ENCODE measurements at places on chromosomes 12 and 14. TPM values are rescaled to one million over a fixed set of nuclear protein-coding genes. Genes with fewer than 3 reads are reported as not detected.

INHBC gene
- not detected for total RNA-seq

CD163L1 gene
- 0.33 TPM for total RNA-seq

CLECL1 gene
- total RNA-seq: not detected

JKAMP gene
- total RNA-seq: 64.8 TPM

CMA1 gene
- 0.66 TPM for total RNA-seq

FAM222A gene
- 0.32 TPM for total RNA-seq

STAC3 gene
- 1.6 TPM for total RNA-seq

NPFF gene
- total RNA-seq: 0.98 TPM

OR4E2 gene
- total RNA-seq: not detected

NUDT4 gene
- 72.4 TPM for total RNA-seq

SLC7A8 gene
- total RNA-seq: 46.8 TPM

SLC10A1 gene
- total RNA-seq: not detected

ZNF10 gene
- total RNA-seq: 13.4 TPM

MMP19 gene
- 47.9 TPM for total RNA-seq

NR4A1 gene
- total RNA-seq: 66.2 TPM

RDH12 gene
- total RNA-seq: not detected

PAH gene
- not detected for total RNA-seq

KRT71 gene
- 0.16 TPM for total RNA-seq

LRP10 gene
- total RNA-seq: 97.5 TPM

PLD4 gene
- total RNA-seq: 4.0 TPM

DHRS2 gene
- 4.6 TPM for total RNA-seq

PIWIL1 gene
- not detected for total RNA-seq

TAS2R43 gene
- 6.1 TPM for total RNA-seq

WNT1 gene
- total RNA-seq: not detected

DEGS2 gene
- total RNA-seq: 10.2 TPM

SERPINA12 gene
- not detected for total RNA-seq

SINHCAF gene
- total RNA-seq: 54.7 TPM

Data from breast epithelium (tissue), 4 donors.